ENCODE measurements at places on chromosomes 7 and 10.

DNA sequence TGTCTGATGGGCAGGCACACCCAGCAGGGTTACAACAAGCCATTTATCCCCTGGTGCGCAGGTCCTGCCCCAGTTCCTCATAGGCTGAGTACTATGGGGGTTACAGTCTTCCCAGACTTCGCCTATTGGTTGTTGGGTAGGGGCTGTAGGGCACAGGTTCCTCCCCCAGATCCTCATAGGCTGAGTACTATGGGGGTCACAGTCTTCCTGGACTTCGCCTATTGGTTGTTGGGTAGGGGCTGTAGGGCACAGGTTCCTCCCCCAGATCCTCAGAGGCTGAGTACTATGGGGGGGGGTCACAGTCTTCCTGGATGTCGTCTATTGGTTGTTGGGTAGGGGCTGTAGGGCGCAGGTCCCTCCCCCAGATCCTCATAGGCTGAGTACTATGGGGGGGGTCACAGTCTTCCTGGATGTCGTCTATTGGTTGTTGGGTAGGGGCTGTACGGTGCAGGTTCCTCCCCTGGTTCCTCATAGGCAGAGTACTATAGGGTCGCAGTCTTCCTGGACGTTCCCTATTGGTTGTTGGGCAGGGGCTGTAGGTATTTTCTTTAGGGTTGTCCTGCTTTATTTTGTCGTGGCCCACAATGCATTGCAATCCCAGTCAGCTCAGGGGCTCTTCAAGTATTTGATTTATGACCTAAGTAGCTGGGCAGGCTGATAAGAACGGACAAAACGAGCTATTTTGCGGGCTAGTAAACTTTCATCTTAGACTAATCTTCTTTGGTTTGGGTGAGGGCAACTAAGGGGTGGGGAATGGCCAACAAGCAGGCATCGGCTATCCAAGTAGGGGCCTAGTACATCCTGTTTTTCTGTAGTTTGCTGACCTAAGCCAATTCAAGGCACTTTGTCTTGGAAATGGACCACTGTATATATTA lies 3.4 kb downstream of the LRRC27 start:
- DNase-seq: no peak

- no peak for DNase-seq
These were observed 58.5 kb downstream of the FGFR2 start for GRCh38 chr10:121539786-121540185.

- no peak for DNase-seq
These were observed 636.9 kb downstream of the ACTR3B start for GRCh38 chr7:153396475-153396874.

DNA sequence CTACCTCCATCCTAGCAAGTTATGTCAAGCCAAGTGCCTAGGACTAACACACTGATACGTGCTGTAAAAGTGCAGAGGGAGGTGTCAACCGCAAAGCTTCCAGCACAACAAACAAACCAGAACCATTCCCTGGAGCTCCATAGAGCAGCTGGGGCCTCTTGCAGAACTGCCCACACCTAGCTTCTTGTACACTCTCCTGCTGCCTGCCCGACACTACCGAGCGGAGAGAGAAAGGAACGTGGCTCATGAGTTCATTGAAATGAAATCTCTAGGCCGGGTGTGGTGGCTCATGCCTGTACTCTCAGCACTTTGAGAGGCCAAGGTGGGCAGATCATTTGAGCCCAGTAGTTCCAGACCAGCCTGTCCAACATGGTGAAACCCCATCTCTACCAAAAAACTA lies 73.5 kb downstream of the MKI67 start:
- no peak for DNase-seq

DNA sequence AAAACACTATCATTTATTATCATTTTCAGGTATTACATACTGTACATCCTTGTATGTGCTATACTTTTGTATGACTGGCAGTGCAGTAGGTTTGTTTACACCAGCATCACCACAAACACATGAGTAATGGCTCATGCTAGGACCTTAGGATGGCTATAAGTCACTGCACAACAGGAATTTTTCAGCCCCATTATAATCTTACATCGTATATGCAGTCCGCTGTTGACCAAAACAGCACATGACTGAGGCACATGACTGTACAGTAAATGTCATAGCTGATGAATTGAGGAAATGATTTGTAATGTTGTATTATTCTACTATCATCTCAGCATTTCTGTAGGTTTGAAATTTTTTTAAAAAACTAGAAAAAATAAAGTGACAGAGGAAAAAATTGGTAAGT lies 38.6 kb downstream of the BPGM start:
- DNase-seq: no peak

GRCh38 chr10:73758704-73759511 lies 14.7 kb downstream of the SEC24C start:
- DNase-seq: no peak

- no peak for DNase-seq
These were observed 78.4 kb downstream of the CYP26A1 start for GRCh38 chr10:93152136-93152535.

GRCh38 chr7:25122373-25122772 lies 2.7 kb downstream of the CYCS start:
- DNase-seq: no peak

DNA sequence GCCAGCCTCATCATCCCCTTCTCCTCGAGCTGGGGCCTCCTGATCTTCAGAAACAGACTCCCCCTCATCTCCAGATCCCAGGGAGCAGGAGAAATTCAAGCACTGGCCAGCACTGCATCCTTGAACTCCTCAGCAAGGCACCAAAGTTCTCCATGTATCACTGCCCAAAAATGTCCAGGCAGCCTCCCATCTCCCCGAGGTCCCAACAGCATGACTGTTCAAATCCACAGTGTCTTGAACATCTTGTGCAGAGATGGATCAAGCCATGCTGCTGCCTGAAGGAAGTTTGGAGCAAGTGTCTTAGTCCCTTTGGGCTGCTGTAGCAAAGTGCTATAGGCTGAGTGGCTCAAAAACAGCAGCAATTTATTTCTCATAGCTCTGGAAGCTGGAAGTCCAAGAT lies 115.5 kb upstream of the GALNT17 start:
- no peak for DNase-seq

GRCh38 chr7:20240080-20240926 lies 23.1 kb upstream of the MACC1 start:
- no peak for DNase-seq

GRCh38 chr7:13108061-13108460 lies 420.6 kb downstream of the ARL4A start:
- DNase-seq: no peak

DNA sequence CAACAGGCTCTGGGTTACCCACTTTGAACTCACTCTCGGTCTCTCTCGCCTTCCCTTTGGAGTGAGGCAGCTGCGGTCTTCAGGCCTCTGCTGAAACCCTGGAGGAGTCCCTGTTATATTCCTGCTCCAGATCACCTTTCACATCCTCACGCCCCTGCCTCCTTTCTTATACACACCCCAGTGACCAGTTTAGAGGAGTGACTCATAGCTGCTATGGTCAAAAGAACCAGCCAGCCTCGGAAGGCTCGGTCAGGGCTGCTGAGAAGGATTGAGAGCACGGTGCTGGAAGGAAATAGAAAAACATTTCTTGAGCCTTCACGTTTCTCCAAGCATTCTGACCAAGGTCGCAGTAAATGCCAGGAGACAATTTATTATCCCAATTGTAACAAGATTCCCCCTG lies 28.3 kb upstream of the SVOPL start:
- DNase-seq: no peak

- no peak for DNase-seq
These were observed 109.3 kb upstream of the MACROH2A2 start for GRCh38 chr10:69943292-69943820.

DNA sequence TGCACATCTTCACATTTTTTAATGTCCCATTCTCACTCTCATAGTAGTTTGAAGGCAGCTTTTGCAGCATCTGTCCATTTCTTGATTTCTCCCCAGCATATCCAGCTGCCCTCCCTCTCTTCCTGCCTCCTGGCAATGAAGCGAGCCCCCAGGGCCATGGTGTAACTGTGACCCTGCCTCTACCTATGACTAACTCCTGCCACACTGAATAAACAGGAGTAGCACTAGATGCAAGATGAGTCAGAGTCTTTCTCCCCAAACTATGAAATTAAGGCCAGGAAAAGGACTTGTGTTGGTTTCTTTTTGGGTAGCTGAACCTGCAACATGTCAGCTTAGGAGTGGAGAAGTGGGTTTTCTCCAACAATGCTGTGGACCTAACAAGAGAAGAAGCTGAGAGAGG lies 329.0 kb downstream of the RNLS start:
- no peak for DNase-seq

- DNase-seq: no peak
These were observed 98.4 kb downstream of the SNX10 start for GRCh38 chr7:26390016-26390415.

DNA sequence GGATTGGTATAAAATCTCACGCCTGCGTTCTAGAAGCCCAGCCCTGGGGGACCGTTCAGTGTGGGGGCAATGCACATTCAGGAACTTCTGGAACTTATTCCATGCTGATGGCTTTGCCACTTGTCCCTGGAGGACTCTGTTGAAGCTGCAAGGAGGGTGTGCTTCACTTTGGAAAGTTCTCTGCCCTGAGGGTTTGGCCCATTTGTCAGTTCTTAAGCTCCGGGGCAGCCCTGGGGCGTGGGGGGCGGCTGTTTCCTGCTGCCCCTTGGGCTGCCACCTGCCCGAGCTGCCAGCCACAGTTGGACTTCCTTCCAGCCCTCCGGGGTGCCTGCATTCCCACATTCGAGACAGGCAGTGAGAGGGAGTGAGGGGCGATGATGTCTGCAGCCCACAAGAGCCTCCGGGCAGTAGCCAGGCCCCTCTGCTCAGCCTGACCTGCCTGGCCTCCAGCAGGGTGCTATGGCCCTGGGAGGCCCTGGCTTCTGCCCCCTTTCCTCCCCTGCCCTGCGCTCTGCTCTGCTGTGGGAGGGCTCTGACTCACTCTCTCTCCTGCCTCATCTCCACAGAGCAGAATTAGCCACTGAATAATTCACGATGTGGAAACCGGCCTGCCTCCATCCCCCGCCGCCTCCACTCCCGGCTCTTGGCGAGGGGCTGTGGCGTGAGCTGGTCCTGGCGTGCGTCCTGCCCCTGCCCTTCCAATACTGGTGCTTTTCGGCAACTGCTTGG lies 1.9 kb downstream of the TTYH3 start:
- no peak for DNase-seq

GRCh38 chr10:59284118-59284975 lies 78.0 kb downstream of the FAM13C start:
- no peak for DNase-seq

DNA sequence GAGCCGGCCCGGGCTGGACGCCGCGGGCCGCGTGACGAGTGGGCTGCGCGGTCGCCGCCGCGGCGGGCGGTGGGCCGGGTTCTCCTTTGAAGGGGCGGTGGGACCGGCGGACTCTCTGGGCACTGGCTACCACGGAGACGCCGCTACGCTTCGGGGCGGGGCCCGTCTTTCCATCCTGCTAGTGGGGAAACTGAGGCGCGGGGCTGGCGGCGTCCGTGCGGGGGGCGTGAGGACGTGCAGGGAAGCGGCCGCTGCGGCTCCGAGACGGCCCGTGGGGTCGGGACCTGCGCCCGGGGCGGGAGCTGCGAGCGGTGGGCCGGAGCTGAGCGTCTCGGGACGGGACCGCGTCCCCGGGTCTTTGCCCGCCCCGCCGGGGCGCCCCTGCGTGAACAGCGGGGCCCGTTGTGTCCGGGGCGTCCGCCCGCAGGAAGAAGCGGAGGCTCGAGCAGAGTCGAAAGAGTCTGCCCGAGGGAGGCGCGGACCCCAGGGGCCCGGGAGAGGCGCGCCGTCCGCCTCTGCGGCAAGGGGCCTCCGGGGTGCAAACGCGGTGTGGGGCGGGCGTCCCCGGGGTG lies 548 bp upstream of the BNIP3 start:
- no peak for DNase-seq

- no peak for DNase-seq
These were observed 33.5 kb upstream of the SFTPD start for GRCh38 chr10:79982362-79982800.

DNA sequence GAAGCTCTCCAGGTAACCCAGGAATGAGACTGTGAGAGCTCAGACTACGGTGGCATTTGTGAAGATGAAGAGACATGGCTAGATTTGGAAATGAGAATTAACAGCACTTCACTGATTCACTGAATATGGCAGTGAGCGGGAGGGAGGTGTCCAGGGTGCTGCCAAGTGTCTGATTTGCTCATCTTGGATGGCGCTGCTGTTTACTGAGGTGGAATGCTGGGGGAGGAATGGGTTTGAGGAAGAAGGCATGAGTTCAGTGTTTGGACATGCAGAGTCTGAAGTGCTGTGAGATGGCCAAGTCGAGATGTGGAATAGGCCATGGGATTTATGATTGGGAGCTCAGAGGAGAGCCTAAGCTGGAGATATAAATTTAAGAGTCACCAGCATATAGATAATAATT lies 437.1 kb upstream of the NPVF start:
- no peak for DNase-seq

GRCh38 chr10:3807211-3807927 lies 22.4 kb upstream of the KLF6 start:
- DNase-seq: no peak

GRCh38 chr7:155665079-155665956 lies 20.9 kb downstream of the RBM33 start:
- no peak for DNase-seq

GRCh38 chr7:47576866-47577306 lies 5.0 kb downstream of the TNS3 start:
- no peak for DNase-seq

DNA sequence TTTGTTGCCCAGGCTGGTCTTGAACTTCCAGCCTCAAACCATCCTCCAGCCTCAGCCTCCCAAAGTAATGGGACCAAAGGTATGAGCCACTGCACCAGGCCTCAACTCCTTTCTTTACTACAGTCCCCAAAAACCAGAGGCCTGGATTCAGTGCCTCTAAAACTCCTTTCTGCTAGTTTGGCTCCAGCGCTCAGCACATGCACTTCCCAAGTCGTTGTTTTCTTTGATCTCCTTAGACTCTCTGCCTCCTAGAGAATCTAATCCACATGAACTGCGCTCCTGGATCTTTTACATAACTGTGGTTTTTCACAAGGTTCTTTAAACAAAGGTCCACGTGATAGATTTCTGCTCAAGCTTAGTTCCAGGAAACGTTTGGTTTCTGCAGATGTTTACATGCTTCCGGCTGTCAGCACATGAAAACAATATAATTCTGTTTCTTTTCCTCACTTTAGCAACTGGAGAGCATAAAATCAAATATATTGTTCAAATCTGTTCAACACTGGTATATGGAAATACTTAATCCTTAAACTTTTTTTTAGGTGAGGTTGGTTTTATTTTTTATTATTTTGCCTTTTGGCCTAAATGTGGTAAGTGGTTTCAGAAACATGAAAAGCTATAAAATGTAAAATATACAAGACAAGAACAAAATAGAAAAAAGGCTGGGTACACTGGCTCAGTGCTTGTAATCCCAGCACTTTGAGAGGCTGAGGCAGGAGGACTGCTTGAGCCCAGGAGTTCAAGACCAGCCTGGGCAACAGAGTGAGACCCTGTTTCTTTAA lies 270.5 kb upstream of the MKLN1 start:
- DNase-seq: no peak
